ENCODE measurements at places on chromosomes 16 and 17. TPM values are rescaled to one million over a fixed set of nuclear protein-coding genes. Genes with fewer than 3 reads are reported as not detected.

DNA sequence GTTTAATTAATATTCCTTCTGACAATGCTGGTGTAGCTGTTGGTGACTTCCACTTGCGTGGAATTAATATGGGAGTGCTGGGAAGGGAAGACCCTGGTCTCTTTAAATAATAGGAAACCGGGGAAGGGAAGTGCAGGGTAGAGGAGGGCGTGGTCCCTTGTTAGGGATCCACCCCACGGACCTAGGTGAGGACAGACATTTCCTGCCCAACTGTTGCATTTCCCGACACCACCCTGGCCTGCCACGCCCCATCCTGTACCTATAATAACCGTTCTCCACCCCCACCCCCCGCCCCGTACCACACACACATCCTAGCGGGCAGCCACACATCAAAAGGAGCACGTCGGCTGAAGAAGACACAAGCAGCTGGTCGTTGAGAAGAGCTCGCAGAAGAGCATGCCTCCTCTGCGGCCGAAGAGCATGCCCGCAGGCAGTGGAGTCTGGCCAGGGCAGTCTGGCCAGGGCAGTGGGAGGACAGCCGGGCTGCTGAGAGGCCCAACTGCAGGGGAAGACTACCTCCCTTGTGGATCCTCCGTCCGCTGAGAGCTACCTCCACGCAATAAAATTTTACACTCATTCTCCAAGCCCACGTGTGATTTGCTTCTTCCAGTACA, 36.8 kb upstream of the MMD start:
- no peak for DNase-seq

GRCh38 chr17:66889480-66890230, 54.7 kb downstream of the CACNG5 start:
- DNase-seq = no peak

GRCh38 chr16:425740-426114, 278 bp downstream of the RAB11FIP3 start:
- no peak for DNase-seq

GRCh38 chr16:57764341-57765159, 29.0 kb downstream of the KATNB1 start:
- peak; percentile 95 for DNase-seq

- peak; percentile 93 for DNase-seq
Measured at GRCh38 chr17:13594762-13595598, 6.7 kb downstream of the HS3ST3A1 start.

DNA sequence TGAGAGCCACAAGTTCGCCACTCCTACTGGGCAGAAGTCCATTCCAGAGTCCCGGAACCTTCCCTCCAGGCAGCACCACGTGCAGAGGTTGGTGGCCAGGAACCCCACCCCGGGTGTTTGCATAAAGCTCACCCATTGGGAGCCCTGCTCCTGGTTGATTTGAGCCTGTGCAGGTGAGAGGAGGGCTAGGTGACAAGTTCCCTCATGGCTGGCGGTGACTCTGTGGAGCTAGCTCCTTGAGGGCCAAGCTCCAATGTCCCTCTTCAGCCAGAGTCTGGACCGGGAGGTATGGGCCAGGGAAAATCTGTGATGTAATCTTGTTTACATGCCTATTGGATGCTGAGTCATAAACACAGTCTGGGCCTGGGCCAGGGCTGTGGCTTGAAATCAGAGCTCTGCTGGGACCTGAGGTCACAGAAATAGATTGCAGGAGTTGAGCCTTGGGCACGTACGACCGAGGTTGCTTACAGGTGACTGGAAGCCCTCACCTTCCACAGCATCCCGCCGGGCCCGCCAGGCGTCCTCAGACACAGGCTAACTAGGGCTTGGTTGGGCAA, 118.9 kb downstream of the AATF start:
- DNase-seq = no peak

DNA sequence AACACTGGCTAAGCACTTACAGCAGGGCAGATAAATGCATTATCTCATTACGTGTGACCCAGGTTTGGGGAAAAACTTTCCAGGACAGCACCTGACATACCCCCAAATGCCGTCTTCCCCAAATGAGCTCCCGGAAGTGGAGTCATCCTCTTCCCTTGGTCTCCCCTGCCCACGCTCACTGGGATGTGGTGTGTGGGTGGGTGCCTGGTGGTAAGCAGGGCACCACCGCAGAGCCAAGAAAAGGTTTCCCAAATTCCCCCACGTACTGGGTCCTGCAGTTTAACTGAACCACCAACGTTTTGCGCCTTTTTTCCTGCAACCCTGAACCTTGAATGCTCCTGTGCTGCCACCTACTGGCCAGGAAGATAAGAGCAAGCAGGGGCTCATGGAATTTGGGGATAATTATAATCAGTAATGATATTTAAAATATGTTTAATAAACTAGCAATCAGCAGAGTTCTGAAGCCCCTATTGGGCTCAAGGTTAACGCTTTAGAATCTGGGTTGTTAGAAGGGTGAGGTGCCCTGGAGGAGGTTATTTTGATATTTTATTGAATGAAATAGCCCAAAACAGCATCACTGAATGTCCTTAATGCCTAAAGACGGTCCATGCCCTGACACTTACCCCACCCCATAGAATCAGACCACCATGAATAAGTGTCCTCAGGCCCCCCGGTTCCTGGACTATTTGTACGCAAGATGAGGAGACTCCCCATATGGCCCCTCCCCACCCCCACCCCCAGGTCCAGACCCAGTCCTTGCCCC, 8.0 kb downstream of the SPPL2C start:
- peak; percentile 86 for DNase-seq

- no peak for DNase-seq
Measured at GRCh38 chr17:63317166-63317840, 128.8 kb downstream of the CYB561 start.

DNA sequence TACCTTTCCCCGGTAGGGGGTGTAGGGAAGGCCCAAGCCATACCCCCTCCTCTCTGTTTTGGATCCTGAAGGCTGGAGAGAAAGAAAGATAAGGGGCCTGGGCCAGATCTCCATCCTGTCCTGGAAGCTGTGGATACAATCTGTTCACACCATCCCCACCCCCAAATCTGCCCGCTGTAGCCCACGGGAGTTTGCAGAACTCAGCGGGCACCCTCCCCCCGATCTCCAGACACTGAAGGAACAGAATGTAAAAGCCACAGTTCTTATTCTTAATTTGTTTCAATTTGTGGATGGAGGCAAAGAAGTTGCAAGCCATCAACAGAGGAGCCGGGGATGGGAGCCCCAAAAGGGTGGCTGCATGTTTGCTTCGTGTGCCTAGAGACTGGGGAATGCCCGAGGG, 27.2 kb downstream of the GJD3 start:
- DNase-seq = no peak

The GCGR gene
- total RNA-seq = not detected

The ABCA9 gene
- total RNA-seq = not detected

The XYLT1 gene
- 12.2 TPM for total RNA-seq
